ENCODE measurements at places on chromosomes 2 and 18.

DNA sequence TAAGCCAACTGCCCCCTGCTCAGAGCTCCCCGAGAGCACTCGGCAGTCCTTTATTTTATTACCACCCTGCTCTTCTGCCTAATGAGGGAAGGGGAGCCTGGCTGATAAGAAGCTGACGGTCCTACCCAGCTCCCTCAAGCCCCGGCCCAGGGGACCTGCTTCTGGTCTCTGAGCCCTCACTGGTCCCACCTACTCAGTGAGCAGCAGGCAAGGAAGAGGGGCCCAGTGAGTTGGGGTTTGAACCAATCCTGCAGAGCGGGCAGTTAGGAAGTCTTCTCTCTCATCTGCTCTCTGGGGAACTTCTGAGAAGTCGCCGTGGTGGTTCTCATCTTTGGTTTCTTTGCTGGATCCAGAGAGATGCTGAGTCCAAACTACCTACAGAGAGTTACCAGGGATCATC lies 218.9 kb downstream of the NDUFA10 start:
- DNase-seq, result no peak

DNA sequence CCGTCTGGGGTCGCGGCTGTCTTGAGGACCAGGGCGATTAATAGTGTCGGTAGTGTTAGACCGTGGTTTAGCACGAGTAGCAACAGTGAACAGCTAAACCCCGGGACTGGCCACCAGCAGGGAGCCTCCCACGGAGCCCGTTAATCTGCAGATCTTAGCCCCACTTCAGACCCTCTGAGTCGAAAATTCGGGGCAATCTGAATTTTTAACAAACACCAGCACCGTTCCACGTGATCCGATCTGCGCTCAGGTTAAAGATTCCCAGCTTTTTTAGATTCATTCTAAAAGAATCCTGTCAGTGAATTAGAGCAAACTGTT lies 479 bp upstream of the ATP5F1A start:
- no peak for DNase-seq

DNA sequence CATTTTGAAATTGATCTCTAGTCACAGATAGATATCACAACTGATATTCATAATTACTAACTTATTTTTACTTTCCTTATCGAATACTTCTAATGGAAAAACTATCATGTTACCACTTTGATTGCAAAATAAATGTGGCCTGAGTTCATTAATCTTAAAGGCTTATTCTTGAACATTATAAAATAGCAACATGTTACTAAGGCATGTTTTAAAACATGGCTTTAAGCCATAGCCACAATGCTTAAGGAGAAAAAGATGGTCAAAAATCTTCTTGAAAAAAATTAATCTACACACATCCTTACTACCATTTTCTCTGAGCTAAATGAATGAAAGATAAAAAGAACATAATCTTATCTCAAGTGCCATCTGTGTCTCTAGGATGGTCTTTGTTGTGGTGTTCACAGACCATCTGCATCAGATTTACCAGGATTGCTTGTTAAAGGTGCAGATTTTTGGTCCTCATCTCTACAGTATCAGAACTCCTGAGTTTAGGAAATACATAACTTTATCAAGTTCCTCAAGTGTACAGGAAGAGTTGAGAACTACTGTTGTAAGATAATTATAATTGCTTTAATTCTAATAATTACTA lies 15.3 kb downstream of the MTX2 start:
- no peak for DNase-seq

- no peak for DNase-seq
These were observed 105.4 kb downstream of the QPCT start for GRCh38 chr2:37449761-37450296.

DNA sequence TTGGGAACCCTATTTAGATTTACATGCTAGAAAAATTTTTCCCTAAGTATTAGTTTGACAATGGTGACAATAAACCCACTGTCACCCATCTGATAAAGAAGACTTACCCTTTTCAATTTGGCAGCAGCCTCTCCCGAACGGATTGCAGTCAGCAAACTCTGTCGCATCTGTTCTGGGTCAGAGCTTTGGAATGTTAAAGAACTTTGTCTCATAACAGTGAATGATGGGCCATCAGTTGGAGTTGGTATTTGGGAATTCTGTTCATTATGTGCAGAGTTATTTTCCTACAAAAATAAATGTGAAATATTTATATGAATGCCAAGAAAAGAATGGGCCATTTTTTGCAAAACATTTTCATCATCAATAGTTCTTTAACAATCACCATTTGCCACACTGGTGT lies 70.8 kb upstream of the GRB14 start:
- no peak for DNase-seq

DNA sequence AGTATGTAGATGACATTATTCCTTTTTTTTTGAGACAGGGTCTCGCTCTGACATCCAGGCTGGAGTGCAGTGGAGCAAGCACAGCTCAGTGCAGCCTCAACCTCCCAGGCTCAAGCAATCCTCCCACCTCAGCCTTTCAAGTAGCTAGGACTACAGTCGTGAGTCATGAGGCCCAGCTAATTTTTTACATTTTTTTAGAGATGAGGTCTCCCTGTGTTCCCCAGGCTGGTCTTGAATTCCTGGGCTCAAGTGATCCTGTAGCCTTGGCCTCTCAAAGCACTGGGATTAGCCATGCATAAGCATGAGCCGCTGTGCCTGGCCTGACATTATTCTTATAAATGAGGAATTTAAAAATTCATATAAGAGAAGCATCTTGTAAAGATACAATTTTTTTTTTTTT lies 86.9 kb downstream of the FAM117B start:
- DNase-seq, result no peak

DNA sequence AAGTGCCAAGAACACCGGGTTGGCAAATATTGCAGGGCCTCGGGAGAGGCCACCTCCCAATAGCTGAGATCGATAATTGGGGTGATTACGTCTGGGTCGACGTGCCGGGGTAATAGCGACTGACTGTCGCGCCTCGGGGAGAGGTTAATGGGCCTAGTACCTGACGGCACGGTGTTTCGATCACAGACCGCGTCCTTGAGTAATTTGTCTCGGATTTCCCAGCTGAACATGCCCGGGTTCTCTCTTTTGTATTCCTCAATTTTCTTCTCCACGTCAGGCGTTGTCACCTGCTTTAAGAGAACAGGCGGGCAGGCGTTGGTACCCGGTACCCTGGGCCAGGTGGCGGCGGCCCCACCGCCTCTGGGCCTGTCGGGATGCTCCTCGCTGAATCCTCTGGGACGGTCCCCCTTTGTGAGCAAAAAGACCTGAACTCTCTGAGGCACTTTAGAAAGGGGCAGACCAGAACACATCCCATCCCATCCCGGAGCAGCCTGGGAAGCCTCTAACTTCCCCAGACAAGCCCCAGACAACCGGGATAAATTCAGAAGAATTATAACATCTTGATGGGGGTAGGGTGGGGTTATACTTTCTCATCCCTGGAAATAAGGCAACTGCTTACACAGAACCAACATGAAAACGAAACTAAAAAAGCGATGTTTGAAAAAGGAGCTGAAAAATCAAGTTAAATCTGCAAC lies 3.3 kb downstream of the PAX3 start:
- no peak for DNase-seq

DNA sequence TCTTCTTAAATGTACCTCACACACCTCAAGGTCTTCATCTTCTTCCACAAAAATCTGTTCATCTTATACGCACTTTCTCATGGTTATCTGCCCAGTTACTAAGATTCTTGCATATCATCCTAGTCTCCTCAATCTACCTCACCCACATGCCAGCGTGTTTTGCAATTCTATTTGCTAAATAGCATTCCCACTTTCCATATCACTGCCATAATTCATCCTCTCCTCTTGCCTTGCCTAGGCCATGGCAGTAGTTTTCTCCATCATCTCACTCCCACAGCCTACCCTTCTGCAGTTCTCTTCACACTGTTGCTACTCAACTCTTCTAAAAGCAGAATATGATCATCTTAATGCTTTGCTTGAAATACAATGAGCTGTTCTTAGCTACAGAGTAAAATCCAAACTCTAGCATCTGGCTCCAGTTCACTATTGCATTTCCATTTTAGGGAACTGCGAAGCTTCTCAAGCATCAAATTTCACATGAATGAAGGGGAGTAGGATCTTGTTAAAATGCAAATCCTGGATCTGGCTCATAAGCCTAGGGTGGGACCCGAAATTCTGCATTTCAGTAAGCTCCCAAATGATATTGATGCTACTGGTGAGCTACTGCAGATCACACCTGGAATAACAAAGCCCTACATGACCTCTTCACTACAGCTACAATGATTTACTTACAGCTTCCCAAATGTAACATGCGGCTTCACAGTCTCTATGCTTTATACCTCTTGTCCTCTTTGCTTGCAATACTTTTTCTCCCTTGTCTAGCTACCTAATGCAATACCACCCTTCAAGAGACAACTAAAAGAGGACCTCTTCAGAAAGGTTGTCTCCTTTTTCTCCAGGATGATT lies 293.9 kb downstream of the SATB2 start:
- no peak for DNase-seq

GRCh38 chr18:47997338-47997780 lies 66.9 kb upstream of the SMAD2 start:
- no peak for DNase-seq

GRCh38 chr2:27407798-27408491 lies 1.4 kb downstream of the PPM1G start:
- no peak for DNase-seq

GRCh38 chr2:61626827-61627226 lies 88.7 kb upstream of the XPO1 start:
- no peak for DNase-seq

DNA sequence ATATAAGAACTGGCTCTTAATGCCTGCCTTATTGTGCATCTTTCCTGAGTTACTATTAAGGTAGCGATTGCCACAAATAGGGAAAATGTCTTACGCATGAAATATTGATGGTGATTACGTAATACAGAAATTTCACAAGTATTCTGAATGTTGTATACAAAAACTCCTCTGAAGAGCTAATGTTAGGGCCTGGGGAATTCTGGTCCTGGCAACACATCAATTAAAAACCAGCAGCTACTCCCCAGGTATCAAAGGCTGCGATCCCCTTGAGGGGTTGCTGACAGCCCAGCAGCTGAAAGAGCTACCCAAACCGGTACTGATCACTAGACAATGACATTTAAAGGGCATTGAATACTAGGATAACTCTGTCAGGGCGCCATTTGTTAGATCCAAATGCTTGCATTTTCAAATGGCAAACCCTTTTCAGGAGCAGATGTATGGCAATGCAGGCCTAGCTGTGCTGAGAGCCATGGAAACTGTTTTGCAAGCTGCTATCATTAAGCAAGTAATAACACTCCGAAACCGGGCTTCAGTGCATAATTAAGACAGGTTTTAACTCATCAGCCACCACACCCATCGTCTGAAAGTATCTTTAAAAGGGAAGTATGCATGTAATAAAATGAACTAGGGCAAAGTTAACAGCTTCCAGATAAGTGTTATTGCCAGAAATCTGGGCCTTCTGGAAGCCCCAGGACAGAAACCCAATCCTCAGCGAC lies 78.4 kb downstream of the CLHC1 start:
- no peak for DNase-seq

DNA sequence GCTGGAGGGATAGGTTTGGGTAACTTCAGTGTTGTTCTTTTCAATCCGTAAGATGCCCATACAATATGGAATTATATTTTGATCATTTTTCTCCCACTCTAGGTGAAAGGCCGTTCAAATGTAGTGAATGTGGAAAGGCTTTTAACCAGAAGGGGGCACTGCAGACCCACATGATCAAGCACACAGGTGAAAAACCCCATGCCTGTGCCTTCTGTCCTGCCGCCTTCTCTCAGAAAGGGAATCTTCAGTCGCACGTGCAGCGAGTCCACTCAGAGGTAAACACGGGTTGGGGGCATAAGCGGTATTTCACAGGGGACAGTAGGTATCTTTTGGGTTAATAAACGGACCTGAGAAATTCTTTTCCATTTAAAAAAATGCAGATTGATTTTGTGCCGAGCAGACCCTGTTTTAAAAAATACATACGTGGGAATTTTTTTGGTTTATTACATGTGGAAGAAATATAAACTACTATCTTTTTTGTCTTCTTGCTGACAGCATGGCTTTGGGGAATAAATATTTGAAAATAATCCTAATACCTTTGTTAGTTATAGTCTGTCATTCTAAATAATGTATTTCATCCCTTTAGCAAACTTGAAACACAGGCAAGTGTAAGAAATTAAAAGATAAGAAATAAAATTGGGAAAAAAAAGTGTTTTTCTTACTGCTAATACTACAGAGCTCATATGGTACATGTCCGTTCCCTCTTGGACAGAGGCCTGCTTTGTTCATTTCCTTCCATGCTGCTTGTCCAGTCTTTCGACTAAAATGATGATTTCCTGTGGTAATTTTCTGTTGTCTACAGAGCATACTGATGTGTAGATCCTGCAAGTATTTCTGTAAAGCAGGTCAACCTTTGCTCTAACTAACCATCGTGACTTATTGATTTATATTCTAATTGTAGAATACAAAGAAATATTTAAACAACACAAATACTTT lies 53.3 kb downstream of the ZNF236 start:
- no peak for DNase-seq

- DNase-seq, result no peak
These were observed 45.3 kb downstream of the LRPPRC start for GRCh38 chr2:43950383-43951008.

- no peak for DNase-seq
These were observed 75.2 kb upstream of the TSPYL6 start for GRCh38 chr2:54330926-54331835.

DNA sequence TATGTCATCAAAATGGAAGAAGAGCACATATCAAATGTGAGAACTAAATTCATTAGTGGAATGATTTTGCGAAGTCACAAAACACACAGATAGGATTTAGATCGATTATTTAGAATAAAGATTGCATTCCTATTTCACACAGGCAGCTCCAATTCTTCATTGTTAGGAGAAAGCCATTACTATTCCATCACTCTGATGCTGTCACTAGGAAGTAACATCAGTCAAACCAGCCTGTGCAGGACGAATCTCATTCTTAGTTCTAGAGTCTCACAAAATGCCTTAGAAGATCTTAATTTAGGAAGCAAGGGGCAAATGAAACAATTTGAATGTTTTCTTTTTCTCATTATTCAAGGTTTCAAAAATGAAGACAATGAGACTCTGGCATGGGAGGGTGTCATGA lies 44.0 kb upstream of the SPP2 start:
- DNase-seq, result no peak

GRCh38 chr2:223725986-223726970 lies 111.1 kb downstream of the AP1S3 start:
- DNase-seq, result no peak

GRCh38 chr2:188785490-188785889 lies 188.7 kb upstream of the COL3A1 start:
- no peak for DNase-seq

DNA sequence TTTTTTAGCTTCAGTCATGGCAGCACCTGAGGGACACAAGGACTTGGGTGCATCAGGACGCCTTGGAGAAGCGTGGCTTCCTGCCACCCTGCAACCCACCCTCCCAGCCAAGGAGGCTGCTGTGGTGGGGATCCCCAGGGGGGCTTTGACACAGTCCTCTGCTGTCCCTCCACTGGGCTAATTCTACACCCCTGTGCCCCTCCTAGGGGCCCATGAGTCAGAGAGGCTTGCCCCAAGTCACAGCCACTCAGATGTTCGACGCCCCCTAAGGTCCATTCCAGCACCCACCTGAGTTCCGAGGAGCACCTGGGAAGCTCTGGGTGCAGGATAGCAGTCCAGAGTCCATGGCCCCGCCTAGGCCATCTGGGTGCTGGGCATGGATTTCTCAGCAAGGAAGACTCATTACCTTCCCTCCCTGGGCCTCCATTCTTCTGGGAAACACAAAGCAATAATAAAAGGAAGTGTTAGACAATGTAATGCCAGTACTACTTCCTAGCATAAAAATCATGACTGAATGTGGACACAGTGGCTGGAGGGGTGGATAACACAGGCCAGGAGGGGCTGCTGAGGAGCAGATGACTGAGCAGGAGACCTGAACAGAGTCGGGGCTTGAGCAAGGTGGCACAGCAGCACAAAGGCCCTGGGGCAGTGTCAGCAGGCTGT lies 3.7 kb downstream of the ALPG start:
- DNase-seq, result no peak

GRCh38 chr2:147553775-147554271 lies 291.0 kb upstream of the ACVR2A start:
- DNase-seq, result no peak

Data from cerebellar nuclear complex (tissue), 1 donor.